ENCODE measurements at places on chromosomes 6 and 20. TPM values are rescaled to one million over a fixed set of nuclear protein-coding genes. Genes with fewer than 3 reads are reported as not detected.

GRCh38 chr20:2626853-2627541 is 25.4 kb upstream of the NOP56 start:
- H3K36me3 ChIP-seq: no peaks in the 10 kb centered on the region
- H3K4me3 ChIP-seq: no peak overlapping the region
- no peaks in the 10 kb centered on the region for H3K27me3 ChIP-seq
- H3K4me1 ChIP-seq: no peaks in the 10 kb centered on the region

DNA sequence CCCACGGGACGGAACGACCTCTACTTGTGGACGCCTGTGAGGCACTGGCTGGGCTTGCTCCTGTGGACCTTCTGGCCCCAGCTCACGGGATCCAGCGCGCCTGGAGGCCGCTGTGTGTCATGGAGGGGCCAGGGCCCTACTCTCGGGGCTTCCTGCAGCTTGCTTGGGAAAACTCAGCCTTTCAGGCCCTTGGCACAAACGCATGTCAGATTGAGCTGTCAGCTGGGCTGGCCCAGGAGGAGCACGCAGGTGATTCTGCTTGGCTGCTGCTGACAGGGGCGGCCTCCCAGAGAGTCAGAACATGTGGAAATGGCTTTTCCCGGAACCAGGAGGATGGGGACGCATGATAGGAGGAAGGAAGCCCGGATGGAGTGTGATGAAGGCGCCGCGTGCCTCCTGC is 39.7 kb downstream of the TMEM181 start:
- no peaks in the 10 kb centered on the region for H3K36me3 ChIP-seq
- H3K4me1 ChIP-seq: no peaks in the 10 kb centered on the region
- H3K4me3 ChIP-seq: no peak overlapping the region
- no peak for DNase-seq
- no peaks in the 10 kb centered on the region for H3K27me3 ChIP-seq

DNA sequence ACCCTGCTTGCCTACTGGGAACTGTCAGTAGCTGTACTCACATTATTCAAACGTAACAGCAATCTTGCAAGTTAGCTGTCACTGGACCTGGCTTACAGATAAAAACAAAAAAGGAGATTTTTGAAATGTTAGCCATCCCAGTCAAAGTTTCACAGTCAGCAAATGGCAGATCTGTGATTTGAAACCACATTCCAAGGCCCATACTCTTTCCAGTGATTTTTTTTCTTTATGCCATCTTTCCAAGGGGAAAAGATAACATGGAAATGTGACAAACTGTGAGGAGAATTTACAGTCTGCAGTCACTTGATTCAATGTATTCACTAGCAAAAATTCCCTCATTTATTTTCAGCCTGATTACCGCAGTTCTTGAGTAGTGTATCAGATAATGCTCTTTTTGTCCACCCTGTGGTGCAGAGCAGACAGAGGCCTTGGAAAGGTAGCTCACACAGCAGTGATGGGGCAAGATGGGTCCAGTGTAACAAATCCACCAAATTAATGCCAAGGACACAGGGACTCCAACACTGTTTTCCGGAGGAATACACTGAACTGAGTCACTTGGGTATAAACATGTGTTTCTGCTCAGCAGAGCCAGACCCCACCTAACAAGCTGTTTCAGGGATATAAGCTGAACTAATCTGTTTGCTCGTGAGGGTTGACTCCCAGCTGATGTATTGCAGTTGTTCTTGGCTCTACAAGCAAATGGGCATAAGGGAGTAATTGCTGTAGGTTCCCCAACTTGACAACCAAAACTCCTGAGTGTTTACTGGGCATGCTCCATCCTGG is 49.9 kb upstream of the ADGRF1 start:
- no peak for DNase-seq
- no peak overlapping the region for H3K27ac ChIP-seq
- H3K36me3 ChIP-seq: no peaks in the 10 kb centered on the region
- no peaks in the 10 kb centered on the region for H3K27me3 ChIP-seq

- no peaks in the 10 kb centered on the region for H3K36me3 ChIP-seq
- no peaks in the 10 kb centered on the region for H3K27me3 ChIP-seq
- H3K4me3 ChIP-seq: no peak overlapping the region
These were observed 1195.1 kb upstream of the MAP3K7 start for GRCh38 chr6:91781946-91782345.

GRCh38 chr20:25297141-25297905 is 49.4 kb downstream of the PYGB start:
- H3K27me3 ChIP-seq: no peaks in the 10 kb centered on the region
- H3K4me3 ChIP-seq: no peak overlapping the region
- peak overlapping the region; percentile 36 for H3K27ac ChIP-seq
- no peak for DNase-seq

DNA sequence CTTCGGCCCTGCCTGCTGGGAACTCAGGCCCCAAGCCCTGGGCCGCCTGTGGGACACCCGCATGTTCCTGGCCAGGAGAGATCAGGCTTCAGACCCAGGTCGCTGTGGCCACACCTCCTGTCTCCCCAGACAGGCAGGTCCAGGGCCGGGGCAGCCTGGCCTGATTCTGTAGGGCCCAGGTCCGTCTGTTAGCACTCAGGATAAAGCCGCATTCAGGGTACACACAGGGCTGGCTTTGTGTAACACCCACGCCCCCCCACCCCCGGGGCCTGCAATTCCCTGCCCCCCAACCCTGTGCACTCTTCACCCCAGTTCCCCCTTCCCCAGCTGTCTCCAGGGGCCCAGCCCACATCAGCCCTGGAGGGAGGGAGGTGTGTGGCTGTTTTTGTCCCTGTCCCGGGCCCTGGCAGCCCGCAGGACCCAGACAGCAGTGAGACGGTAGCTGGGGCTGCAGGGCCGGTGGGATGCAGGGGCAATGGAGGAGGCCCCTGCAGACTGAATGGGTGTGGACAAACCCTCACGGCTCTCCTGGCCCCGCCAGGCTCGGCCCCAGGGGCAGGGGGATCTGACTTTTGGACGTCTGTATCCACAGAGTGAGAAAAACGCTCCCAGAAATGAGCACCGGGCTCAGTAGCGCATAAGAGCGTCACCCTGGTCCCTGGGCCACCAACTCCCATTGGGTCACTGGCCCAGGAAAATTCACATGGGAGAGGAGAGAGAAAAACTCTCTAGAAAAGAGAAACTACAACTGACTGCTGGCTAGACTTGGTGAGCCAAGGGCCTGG is 42.4 kb upstream of the ZBP1 start:
- no peak overlapping the region for H3K27ac ChIP-seq
- peak; percentile 12 for DNase-seq
- H3K27me3 ChIP-seq: no peaks in the 10 kb centered on the region
- H3K4me3 ChIP-seq: no peak overlapping the region
- no peaks in the 10 kb centered on the region for H3K4me1 ChIP-seq

- peak overlapping the region; percentile 70 for H3K27ac ChIP-seq
- H3K4me3 ChIP-seq: peak overlapping the region; percentile 56
- no peaks in the 10 kb centered on the region for H3K4me1 ChIP-seq
- H3K27me3 ChIP-seq: no peaks in the 10 kb centered on the region
These were observed 460 bp downstream of the PLAGL1 start for GRCh38 chr6:144007478-144008119.

GRCh38 chr6:167673946-167674345 is 152.8 kb upstream of the AFDN start:
- peaks cover 18% of the 10 kb centered on the region for H3K4me1 ChIP-seq
- peaks cover 4% of the 10 kb centered on the region for H3K27me3 ChIP-seq
- no peak for DNase-seq
- no peak overlapping the region for H3K4me3 ChIP-seq
- no peak overlapping the region for H3K27ac ChIP-seq

DNA sequence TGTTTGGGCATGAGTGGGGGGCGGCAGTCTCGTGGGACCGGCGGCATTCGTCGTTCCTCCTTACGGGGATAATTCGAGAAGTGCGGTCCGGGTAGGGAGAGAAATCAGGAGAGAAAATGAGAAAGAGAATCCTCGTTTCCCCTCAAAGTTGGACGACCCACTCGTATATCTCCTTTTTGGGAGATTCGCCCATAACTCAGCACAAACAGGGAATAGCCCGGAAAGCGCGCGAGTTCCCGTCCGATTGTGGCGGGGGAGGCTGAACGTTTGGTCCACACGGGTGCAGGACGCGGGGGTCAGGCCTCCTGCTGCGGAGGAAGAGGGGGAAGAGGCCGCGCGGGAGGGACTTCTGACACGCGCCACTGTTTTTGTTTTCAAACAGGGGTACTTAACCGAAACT is 42.4 kb downstream of the POPDC3 start:
- no peaks in the 10 kb centered on the region for H3K36me3 ChIP-seq
- DNase-seq: no peak
- H3K4me1 ChIP-seq: peaks cover 4% of the 10 kb centered on the region
- no peak overlapping the region for H3K27ac ChIP-seq
- H3K4me3 ChIP-seq: peak overlapping the region; percentile 66

DNA sequence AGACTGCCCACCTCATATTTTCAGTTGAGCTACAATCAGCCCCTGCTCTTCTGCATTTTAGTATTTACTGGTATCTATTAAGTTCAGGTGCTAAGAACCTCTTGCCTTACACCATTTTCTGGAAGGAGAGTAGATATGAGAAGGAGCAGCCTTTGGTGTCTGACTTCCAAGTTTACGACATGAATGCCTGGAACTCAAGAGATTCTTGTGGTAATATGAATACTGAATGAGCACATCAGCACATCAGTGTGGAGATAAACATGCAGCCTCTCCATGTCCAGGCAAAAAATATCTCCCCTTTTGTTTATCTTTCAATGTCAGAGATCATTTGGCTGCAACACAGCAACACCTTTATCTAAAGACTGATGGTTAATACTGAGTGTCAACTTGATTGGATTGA is 65.8 kb upstream of the THEMIS start:
- no peak overlapping the region for H3K27ac ChIP-seq
- DNase-seq: no peak
- no peaks in the 10 kb centered on the region for H3K27me3 ChIP-seq
- no peaks in the 10 kb centered on the region for H3K36me3 ChIP-seq

DNA sequence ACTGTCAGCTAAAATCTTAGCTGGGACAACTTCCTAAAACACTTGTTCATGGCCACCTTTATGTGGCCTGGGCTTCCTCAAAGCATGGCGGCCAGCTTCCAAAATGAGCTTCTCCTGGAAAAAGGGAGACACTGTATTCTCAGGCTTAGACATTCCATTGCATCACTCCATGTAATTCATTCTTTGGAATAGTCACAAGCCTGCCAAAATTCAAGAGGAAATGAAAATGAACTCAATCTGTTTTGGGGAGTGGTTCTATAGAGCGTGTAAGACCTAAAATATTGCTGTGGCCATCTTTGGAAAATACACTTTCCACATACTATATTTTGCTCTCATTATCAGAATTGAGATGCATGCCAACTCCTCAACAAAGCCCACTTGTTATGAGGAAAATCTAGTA is 687.0 kb downstream of the KIF16B start:
- no peak overlapping the region for H3K27ac ChIP-seq
- H3K27me3 ChIP-seq: no peaks in the 10 kb centered on the region
- no peaks in the 10 kb centered on the region for H3K4me1 ChIP-seq
- no peaks in the 10 kb centered on the region for H3K36me3 ChIP-seq
- DNase-seq: no peak

DNA sequence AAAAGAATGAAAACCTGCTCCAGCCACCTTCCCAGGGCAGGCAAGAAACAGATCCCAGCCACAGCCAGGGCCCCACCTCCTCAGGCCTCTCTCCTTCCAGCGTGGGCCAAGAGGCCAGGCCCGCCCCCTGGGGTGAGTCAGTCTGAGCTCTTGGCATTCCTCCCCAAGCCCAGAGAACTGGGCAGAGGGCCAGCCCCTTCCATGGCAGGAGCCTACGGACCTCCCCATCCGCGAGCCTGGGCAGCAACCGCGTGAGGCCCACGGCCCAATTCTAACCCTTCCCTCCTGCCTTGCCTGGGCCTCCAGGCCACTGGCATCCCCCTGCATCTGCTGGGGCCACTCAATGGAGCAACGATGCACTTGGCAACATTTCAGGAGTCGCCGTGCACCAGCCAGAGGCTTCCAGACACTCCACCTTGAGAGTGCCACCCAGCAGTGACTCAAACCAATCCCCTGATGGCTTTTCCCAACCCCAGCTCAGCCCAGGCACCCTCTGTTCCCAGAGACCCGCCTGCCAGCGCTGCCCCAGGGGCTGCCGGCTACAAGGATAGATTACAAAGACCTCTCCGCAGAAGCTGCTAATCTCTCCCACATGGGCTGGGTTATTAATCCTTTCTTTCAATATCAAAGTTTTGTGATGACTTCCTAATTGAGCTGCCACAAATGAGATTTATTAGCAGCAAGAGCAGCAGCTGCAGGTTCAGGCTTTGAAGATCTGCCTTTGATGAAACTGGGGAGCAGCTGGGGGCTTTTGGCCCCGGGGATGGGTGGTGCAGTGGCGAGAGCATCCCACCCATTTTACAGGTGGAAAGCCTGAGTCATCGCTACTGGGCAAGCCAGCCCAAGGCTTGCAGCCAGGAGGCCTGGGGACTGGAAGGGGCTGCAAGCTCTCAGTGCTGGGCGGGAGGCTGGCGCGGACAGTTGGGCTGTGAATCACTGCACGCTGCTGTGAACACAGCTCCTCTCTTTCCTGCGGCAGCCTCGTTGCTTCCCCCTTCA is 85.7 kb downstream of the NFATC2 start:
- H3K36me3 ChIP-seq: no peaks in the 10 kb centered on the region
- peak overlapping the region; percentile 60 for H3K27ac ChIP-seq
- peak; percentile 95 for DNase-seq
- H3K27me3 ChIP-seq: no peaks in the 10 kb centered on the region
- H3K4me3 ChIP-seq: no peak overlapping the region

GRCh38 chr6:19804205-19805128 is 32.7 kb upstream of the ID4 start:
- H3K27me3 ChIP-seq: no peaks in the 10 kb centered on the region
- H3K27ac ChIP-seq: peak overlapping the region; percentile 66
- H3K4me1 ChIP-seq: peaks cover 7% of the 10 kb centered on the region
- H3K4me3 ChIP-seq: peak overlapping the region; percentile 49
- DNase-seq: peak; percentile 94
- H3K36me3 ChIP-seq: no peaks in the 10 kb centered on the region

- H3K4me1 ChIP-seq: no peaks in the 10 kb centered on the region
- H3K27ac ChIP-seq: peak overlapping the region; percentile 49
- H3K27me3 ChIP-seq: no peaks in the 10 kb centered on the region
- DNase-seq: peak; percentile 64
- no peaks in the 10 kb centered on the region for H3K36me3 ChIP-seq
- peak overlapping the region; percentile 74 for H3K4me3 ChIP-seq
These were observed 94.0 kb downstream of the CD83 start for GRCh38 chr6:14211562-14211942.

DNA sequence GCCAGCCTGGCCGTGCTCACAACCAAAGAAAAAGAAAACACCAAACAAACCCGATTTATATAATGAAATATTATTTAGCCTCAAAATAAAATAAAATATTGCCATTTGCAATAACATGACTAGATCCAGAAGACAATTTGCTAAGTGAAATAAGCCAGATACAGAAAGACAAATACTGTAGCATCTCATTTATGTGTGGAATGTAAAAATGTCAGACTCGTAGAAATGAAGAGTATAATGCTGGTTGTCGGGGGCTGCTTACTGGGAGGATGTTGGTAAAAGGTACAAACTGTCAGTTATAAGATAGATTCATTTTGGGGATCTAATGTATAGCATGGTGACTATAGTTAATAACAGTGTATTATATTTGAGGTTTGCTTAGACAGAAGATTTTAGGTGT is 269.7 kb downstream of the THBS2 start:
- H3K4me3 ChIP-seq: no peak overlapping the region
- H3K4me1 ChIP-seq: no peaks in the 10 kb centered on the region
- H3K27me3 ChIP-seq: no peaks in the 10 kb centered on the region
- H3K27ac ChIP-seq: no peak overlapping the region
- no peak for DNase-seq
- no peaks in the 10 kb centered on the region for H3K36me3 ChIP-seq

GRCh38 chr20:23907579-23907978 is 28.0 kb upstream of the CST5 start:
- H3K36me3 ChIP-seq: no peaks in the 10 kb centered on the region
- H3K4me1 ChIP-seq: no peaks in the 10 kb centered on the region
- H3K4me3 ChIP-seq: no peak overlapping the region
- no peak for DNase-seq
- no peak overlapping the region for H3K27ac ChIP-seq

Gene CYP39A1
- total RNA-seq: 4.3 TPM

Gene USP49
- total RNA-seq: 2.9 TPM

Gene BRD2
- 167 TPM for total RNA-seq

Gene ZNF318
- 12.3 TPM for total RNA-seq

Gene FARS2
- 23.0 TPM for total RNA-seq

Measured in colonic mucosa (tissue), 4 donors.